NCI-H187 (cell line): ENCODE measurements at places on chromosomes 1 and 21.

DNA sequence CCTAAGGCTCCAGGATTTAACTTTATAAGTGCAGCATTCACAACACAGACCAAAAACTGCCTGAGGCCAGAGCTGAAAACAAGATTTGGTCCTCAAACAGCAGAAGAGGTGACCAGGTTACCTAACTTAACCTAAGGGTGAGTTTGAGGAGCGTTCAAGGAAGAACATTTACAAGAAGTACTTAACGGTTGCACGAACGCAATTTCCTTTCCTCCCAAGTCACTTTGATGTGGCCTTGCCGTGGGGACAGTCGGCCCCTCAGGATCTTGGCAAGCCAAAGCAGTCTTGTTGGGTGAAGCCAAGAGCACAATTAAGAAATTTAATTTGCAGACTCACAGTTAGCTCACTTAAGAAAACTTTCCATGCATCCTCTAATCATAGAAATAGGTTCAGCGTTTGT, 202.6 kb upstream of the COA6 start:
- no peak for DNase-seq

- DNase-seq: peak; percentile 23
These were observed 115.5 kb downstream of the RERE start for GRCh38 chr1:8701794-8702471.

DNA sequence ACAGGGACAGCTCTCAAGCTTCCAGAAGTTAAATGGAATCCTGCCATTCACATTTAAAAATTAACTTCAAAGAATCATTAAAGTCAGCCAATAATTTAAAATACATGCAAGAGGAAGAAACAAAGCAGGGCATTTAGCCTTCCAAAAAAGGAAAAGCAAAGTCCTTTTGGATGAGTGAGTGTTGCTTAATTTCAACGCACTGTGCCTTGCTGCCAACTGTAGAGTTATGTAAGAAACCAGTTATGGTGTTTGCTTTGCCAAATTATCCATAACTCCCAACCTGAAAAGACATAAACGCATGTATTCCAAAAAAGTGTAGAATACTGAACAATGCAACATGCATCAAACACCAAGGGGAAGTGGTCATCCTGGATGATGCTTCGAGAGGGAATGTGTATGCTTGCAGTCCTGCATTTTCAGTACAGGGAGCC, 16.1 kb upstream of the KCNE1 start:
- no peak for DNase-seq

DNA sequence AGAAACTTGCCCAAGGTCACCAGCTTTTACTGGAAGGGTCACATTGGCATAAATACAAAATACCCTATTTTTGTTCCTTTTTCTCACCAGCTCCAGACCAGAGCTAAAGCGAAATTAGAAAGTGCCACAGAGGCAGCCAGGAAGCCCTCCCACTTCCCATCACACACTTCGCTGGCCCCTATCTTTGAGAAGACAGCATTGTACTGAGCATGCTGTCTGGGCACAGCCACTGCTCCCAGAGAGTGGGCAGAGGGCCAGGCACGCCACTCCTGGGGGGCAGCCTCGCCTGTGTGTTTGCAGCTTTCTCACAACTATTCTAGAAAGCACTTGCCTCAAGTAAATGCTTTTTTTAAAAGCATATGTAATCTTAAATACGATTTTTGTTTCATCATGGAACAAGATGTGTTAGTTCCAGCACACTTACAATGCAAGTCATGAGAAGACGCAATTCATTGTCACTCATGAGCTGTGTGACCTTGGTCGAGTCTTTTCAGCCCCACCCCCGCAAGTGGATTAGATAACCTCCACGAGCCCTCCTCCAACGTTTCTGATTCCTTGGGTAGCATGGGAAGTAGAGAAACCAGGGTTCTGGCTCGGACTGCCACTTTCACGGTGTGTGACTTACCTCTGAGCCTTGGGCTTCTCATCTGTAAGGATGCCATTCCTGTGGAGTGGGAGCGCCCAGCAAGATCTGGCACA, 25.7 kb upstream of the EPHA8 start:
- no peak for DNase-seq

DNA sequence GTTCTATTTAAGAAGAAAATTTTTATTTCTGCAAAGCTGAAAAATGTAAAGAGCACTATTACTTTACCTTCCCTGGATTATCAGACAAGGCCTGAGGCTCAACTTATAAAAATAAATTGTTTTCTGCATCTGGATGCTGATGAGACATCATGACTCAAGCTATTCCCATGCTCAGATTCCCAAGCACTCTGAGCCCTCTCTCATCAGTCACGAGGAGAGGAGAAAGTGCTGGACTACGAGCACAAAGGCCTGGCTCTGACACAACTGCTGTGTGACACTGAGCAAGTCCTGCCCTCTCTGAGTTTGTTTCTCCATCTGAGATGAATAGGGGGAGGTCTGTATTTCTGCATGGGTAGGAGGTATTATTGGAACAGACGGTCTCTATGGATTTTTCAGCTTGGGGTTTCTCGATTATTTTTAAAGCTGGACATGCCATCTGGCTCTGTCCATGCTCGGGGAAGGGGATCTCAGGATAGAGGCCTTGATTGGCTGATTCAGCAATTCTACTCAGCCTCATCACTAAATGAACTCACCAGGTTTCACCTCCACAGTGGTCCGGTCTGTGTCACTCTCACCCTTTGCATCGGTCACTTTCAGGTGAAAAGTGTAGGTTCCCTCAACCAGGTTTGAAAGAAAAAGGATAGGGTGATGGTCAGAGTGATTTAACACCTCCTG, 107.7 kb downstream of the KIAA0319L start:
- no peak for DNase-seq

- no peak for DNase-seq
These were observed 346.8 kb upstream of the FMN2 start for GRCh38 chr1:239744851-239745250.

- DNase-seq: no peak
These were observed 7.2 kb upstream of the WARS2 start for GRCh38 chr1:119147661-119148090.

DNA sequence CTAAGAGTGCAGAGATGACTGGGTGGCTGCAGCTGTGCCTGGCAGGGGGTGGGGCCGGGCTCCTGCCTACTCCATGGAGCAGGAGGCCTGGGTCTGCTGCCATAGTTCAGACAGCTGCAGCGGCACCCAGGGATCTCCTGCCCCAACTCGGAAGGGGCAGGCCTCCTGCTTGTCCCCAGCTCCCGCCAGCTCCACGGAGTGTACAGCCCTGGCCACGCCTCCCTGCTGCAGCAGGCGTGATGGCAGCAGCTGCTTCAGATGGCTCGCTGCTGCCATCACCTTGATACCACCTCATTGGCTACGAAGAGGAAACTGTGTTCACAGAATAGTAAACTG, 35.9 kb downstream of the ACTL8 start:
- DNase-seq: no peak

DNA sequence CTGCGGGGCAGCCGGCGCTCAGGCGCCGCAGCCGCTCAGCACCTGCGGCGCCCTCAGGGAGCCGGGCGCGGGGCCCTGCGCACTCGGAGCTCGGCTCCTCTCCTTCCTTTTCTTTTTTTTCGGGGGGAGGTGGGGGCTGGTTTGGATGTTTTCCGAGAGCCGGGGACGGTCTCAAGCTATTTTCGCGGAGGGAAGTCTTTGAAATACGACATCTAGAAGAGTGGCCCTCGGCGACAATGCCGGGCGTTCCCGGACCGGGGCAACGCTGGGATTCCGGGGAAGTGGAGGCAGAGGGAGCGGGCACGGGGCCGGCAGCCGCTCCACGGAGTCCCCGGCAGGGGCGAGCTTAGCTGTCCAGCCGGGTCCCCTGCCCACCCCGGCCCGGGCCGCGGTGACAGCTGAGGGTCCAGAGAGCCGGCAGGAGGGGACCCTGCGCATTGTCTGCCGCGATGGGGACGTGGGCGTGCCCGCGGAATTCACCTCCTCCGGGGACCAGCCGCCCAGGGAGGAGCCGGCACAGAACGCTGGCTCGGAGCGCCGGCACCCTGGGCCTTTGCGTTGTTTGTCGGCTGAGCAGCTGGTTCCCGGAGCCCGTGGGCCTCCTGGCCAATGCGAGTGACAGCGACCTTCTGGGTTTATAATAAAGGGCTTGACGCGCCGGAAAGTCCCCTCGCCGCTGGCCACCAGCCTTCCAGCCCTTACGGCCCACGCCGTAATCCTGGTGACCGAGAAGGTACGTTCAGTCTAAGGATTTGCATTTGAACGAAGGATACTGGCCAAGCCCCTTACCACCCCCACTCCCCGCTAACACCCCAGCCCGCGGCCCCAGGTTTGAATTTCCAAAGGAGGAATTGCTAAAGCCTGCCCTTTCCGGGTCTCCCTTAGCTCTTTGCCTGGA, 582 bp downstream of the SLC37A1 start:
- DNase-seq: no peak

GRCh38 chr1:217135987-217136894, 413.0 kb upstream of the ESRRG start:
- no peak for DNase-seq

GRCh38 chr21:34857874-34858273, 189.1 kb downstream of the CLIC6 start:
- no peak for DNase-seq

DNA sequence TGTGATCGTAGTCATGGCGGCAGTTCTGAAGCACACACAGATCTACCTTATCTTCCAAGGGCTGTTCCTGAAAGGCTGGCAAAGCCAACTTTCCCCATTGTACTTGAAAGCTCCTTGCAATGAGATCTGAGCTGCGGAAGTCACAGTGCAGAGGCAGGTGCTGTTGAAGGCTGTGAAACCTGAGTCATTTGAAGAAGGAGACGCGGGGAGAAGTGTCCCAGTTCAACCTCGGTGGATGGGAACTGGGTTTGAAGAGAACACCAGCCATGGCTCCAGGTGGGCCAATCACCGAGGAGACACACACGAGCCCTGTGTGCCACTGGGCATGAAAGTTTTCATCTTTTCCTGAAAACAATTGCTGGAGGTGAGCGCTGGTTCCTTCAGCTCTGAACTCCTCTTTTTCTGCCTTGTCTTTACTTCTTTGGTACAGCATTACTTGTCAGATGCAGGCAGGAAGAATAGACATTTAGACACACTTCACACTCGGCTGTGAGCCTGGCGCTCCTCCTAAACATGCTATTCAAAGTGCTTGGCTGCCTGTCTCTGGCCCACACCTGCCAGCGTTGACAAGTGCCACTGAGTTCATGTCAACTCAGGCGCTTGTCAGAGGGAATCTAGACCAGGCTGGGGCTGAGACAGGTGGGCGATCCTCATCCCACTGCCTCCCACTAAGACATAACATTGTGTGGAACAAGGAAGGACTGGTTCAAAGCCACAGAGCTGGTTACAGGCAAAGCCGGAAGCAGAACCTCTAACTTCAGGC, 25.7 kb upstream of the PDE9A start:
- DNase-seq: no peak

- no peak for DNase-seq
These were observed 41.3 kb downstream of the AKNAD1 start for GRCh38 chr1:108815566-108815965.

- no peak for DNase-seq
These were observed 229.1 kb downstream of the KCNJ6 start for GRCh38 chr21:37686991-37687810.

- DNase-seq: no peak
These were observed 1349.0 kb upstream of the B3GALT2 start for GRCh38 chr1:194535369-194535768.
